ENCODE measurements at places on chromosomes 3 and 15.

DNA sequence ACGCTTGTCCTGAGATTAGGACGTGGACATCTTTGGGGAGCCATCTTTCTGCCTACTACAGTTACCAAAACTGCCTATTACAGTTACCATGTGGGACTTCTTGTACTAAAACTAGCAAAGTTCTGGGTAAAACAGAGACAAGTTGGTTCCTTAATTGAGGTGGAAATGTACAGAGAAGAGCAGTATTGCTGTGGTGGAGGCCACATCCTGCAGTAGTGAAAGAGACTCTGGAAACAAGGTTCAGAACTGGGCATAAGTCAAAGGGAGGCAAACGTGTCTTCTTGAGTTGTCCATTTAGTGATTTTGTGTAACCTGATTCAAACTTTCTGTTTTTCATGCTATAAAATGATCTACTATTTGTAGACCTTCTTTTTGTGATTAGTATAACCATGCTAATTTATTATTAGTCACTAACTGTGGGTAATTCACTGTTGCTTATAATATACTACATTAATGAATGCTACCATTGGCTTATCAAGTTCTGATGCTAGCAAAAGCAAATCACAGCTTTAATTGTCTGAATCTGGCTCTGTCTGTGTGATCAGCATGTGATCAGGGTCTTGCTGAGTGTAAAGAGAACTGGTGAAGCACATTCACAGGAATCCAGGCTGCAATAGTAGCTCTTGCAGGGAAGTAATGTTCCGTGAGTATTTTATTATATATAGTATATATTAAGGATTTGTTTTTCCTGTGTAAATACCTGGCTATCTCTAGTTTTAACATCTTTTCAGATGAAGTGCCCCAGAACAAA, 207.9 kb upstream of the GAP43 start:
- no peak for DNase-seq

GRCh38 chr3:156803952-156804741, 22.0 kb upstream of the LEKR1 start:
- DNase-seq = no peak

GRCh38 chr15:52252781-52253180, 42.8 kb downstream of the MYO5C start:
- no peak for DNase-seq

GRCh38 chr3:98734735-98735134, 28.4 kb upstream of the ST3GAL6 start:
- no peak for DNase-seq

DNA sequence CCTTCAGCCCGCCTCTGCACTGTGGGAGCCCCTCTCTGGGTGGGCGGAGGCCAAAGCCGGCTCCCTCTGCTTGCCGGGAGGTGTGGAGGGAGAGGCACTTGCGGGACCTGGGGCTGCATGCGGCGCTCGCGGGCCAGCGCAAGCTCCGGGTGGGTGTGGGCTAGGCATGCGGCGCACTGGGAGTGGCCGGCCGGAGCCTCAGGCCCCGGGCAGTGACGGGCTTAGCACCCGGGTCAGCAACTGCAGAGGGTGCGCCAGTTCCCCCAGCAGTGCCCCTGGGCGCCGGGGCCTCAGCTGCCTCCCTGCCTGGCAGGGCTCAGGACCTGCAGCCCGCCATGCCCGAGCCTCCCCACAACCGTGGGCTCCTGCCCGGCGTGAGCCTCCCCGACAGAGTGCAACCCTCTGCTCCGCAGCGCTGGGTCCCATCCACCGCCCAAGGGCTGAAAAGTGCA, 98.9 kb upstream of the POU1F1 start:
- no peak for DNase-seq

- DNase-seq = no peak
Observed at GRCh38 chr3:98966862-98967546, 65.5 kb upstream of the DCBLD2 start.

- DNase-seq = no peak
Observed at GRCh38 chr15:58185439-58185838, 47.3 kb downstream of the AQP9 start.

DNA sequence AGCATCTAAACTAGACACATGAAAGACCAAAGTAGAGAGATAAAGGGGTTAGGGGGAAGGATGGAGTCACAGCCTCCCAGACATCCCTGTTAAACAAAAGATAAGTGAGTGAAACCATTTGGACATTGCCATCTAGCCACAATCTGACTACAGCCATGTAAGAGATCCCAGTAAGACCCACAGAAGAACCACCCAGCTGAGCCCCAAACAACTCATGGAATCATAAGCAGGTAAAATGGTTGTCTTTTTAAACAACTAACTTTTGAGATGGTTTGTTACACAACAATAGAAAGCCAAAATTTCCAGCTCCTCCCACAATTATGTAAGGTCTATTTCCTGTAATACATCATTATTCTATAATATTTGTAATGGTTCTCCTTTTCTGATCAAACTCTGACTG, 437.5 kb downstream of the IGSF11 start:
- no peak for DNase-seq

DNA sequence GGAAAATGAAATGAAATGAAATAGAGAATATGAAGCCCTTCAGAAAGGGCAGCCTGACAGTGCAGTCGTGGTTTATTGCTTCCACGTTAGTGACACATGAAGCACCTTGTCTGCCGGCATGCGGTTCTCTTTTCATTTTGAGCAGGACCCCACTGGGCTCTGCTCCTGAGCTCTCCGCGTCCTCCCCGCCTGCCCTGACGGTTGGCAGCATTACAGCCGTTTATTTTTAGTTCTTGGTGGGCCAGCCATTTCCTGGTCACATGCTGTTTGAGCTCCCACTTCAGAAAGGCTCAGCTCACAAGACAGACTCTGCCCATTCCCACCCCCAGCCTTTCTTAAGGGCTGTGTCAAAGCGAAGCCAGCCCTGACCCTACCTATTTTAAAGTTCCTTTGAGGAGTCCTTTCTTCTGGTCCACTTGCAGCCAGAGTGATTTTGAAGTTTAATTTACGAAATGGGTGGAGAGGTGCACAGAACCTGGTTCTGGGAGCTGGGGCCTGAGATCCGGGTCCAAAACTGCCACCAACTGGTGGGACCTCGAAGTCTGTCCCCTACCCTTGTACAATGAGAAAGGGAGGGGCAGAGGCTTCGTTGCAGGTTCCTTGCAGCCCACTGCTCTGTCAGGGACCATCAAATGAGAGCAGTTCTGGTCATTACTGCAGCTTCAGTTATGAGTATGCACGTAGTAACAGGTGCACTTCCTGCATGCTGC, 60.1 kb downstream of the MGLL start:
- no peak for DNase-seq

GRCh38 chr3:102085431-102086176, 236.3 kb downstream of the NFKBIZ start:
- DNase-seq = no peak

- no peak for DNase-seq
Observed at GRCh38 chr3:104951426-104951825, 415.3 kb upstream of the ALCAM start.

- DNase-seq = no peak
Observed at GRCh38 chr3:27521179-27521871, 37.1 kb upstream of the SLC4A7 start.

DNA sequence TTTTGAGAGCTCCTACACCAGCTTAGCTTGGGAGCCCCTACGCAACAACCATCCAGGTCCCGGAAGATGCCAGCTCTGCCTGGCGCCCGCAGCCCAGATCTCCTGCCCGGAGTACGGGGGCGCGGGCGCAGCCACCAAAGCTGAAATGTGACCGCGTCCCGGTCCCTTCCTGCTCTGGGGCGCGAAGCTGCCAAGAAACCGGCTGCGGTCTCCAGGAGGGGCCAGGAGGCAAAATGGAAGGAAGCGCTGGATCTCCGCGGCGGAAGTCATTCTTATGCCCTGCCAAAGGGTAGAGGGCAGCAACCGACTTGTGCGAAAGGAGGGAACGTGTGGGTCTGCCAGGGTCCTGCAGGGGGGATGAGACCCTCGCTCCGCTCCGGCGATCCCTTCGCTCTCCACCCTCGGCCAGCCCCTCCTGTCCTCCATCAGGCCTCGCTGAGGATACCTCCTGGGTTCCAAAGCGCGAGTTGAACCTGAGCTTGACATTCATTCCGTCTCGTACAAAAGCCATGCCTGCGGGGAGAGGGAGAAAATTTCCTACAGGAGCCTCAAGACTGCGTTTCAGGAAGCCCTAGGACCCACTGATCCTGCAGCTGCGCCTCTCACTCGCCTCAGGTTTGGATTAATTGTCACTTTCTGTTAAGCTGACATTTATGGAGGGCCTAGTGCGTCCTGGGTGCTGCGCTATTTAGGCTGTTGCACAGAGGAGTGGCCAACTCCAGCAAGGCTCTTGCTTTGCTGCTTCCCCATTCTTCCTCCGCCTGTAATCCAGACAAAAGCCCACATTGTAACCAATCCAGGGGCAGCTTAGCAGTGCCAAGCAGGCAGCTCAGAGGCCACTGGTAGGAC, 98.3 kb upstream of the VGLL3 start:
- no peak for DNase-seq

- peak; percentile 28 for DNase-seq
Observed at GRCh38 chr15:97909291-97909891, 51.1 kb upstream of the ARRDC4 start.

DNA sequence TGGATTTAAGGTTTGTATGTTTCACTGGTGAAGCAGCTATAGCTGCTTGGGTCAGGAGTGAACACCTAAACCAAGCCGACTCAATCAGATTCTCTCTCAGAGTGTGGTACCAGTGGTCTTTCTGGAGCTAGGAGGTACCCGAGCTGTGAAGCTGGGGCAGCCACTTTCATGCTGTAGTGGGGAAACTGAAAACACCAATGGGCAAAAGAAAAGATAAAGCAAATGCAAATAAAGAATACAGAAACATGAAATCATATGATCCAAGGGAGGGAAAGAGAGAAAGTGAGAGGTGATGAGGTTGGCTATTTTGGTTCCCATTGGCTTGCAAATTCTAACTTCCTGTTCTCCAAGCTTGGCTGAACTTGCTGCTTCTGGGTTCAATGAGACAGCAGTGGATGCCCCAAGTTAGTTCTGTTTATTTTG, 212.3 kb upstream of the CFAP20DC start:
- no peak for DNase-seq

GRCh38 chr3:40166997-40167396, 142.5 kb upstream of the EIF1B start:
- DNase-seq = no peak

GRCh38 chr15:42157981-42158765, 1.7 kb upstream of the PLA2G4F start:
- no peak for DNase-seq

DNA sequence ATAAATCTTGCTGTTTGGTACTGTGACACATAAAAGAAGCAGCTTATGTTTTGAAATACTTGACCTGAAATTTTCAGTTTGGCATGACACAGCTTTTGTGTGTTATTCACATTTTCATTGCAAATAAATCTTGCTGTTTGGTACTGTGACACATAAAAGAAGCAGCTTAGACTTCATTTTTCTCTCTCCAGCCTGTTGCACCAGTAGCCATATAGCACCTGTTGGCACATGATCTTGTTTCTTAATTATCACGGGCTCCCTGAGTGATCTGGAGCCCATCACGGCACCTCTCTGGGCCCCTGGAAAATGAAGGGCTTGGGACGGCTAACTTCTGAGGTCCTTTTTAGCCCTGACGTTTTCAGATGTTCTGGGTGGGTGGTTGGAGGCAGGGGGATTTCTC, 77.4 kb upstream of the SLCO3A1 start:
- DNase-seq = no peak

- no peak for DNase-seq
Observed at GRCh38 chr3:15050405-15051092, 14.6 kb downstream of the MRPS25 start.

- DNase-seq = no peak
Observed at GRCh38 chr15:68484696-68485400, 52.9 kb upstream of the ITGA11 start.

DNA sequence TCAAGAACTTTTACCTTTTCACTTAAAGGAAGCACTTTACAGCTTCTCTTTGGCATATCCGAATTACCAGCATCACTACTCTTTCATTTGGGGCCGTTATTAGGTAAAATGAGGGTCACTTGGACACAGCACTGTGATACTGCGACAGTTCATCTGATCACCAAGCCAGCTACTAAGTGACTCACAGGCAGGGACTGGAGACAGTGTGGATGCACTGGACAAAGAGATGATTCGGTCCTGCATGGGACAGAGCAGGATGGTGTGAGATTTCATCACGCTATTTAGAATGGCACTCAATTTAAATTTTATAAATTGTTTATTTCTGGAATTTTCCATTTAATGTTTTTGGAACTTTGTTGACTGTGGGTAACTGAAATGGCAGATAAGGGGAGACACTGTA, 166.9 kb upstream of the IL12A start:
- DNase-seq = no peak

DNA sequence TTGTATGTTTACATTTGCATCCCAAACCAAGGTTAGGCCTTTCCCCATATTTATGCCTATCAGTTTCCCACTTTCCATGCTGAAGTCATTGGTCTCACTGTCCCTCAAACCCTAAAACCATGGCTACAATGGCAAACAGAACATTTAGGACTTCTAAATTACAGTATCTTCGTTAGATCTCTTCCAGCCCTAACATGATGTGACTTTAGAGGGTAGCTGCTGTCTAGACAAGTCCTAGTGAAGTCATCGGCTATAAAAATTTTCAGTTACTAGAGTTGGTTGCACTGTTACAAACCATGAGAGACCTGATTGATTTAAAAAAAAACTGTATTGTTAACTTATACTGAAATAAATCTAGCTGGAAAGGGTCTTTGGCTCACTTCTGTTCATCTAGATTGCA, 54.6 kb downstream of the TM4SF4 start:
- DNase-seq = no peak

GRCh38 chr15:100310041-100310405, 31.8 kb downstream of the ADAMTS17 start:
- no peak for DNase-seq

- DNase-seq = no peak
Observed at GRCh38 chr15:48677821-48678220, 32.3 kb upstream of the FBN1 start.

DNA sequence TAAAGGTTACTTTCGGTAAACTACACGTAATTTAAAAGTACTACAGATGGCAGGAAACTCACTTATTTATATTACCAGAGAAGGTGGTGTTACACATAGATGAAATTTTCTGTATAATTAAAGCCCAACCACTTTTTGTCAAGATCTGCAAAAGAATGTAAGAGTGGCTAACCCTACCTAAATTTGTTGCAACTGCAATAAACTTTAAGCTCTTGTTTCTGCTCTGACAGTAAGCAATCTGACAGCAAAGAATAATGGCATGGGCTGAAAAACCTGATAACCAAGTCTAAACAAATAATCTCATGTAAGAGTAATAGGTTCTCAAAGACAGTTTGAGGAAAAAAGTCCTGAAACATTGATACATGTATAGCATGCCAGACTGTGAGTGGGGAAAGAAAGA, 897.3 kb downstream of the TUSC7 start:
- no peak for DNase-seq

GRCh38 chr3:194396859-194397756, 2.0 kb downstream of the GP5 start:
- peak; percentile 14 for DNase-seq

GRCh38 chr15:61820951-61821350, 239.3 kb downstream of the VPS13C start:
- no peak for DNase-seq
